ENCODE measurements at places on chromosomes 4 and X.

GRCh38 chr4:57162499-57163019, 52.4 kb upstream of the IGFBP7 start:
- no peaks in the 10 kb centered on the region for H3K36me3 ChIP-seq
- H3K27me3 ChIP-seq: peaks cover 3% of the 10 kb centered on the region
- DNase-seq: no peak
- H3K4me1 ChIP-seq: no peaks in the 10 kb centered on the region
- H3K4me3 ChIP-seq: no peak overlapping the region

DNA sequence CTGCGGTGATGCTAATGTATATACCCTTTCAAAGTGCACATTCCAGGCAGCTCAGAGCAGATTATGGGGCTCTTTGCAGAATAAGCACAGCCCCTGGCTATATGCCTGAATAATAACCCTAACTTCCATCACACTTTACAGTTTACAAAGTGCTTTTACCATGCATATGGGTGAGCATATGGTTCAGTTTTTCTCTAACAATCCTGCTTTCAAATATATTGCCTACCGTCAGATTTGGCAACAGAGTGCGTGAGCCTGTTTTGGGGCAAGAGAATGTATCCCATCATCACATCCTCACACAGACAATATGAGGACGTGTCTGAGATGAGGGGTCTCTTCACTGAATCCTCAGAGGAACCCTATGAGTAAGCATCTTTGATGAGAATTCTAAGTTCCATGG, 162.8 kb upstream of the VCX start:
- H3K36me3 ChIP-seq: no peaks in the 10 kb centered on the region
- no peaks in the 10 kb centered on the region for H3K4me1 ChIP-seq
- H3K4me3 ChIP-seq: no peak overlapping the region
- DNase-seq: no peak
- H3K27me3 ChIP-seq: no peaks in the 10 kb centered on the region

GRCh38 chr4:105859233-105859632, 36.0 kb upstream of the NPNT start:
- H3K27me3 ChIP-seq: no peaks in the 10 kb centered on the region
- H3K4me3 ChIP-seq: no peak overlapping the region
- no peak for DNase-seq
- no peak overlapping the region for H3K27ac ChIP-seq
- no peaks in the 10 kb centered on the region for H3K36me3 ChIP-seq
- no peaks in the 10 kb centered on the region for H3K4me1 ChIP-seq

DNA sequence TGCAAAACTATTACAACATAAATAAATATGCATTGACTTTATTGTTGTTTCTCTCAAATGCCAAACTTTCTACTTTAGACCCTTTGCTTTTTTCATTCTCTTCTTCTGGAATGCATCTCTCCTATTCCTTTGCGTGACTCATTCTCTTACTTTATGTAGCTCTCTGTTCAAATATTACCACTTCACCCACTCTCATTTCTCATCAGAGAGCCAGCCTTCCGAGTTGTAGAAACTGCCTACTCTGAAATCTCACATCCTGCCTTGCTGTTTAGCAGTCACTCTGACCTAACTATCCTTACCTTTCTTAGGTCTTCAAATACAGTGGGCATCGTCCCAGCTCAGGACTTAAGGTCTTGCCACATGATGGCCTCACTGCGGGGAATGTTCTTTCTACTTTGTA, 143.5 kb downstream of the GALNTL6 start:
- H3K27me3 ChIP-seq: no peaks in the 10 kb centered on the region
- DNase-seq: no peak
- H3K27ac ChIP-seq: no peak overlapping the region
- H3K36me3 ChIP-seq: no peaks in the 10 kb centered on the region
- H3K4me1 ChIP-seq: no peaks in the 10 kb centered on the region

DNA sequence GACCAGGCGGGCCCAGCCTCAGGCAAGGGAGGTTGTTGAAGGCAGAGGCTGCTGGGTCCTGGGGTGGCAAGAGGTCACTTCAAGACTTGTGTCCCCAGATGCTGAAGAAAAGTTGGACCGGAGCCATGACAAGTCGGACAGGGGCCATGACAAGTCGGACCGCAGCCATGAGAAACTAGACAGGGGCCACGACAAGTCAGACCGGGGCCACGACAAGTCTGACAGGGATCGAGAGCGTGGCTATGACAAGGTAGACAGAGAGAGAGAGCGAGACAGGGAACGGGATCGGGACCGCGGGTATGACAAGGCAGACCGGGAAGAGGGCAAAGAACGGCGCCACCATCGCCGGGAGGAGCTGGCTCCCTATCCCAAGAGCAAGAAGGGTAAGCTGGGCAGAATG, 4.4 kb downstream of the PQBP1 start:
- H3K4me1 ChIP-seq: peaks cover 18% of the 10 kb centered on the region
- no peaks in the 10 kb centered on the region for H3K27me3 ChIP-seq
- H3K4me3 ChIP-seq: no peak overlapping the region
- no peak for DNase-seq
- H3K27ac ChIP-seq: no peak overlapping the region

GRCh38 chrX:103404231-103405008, 28.1 kb downstream of the BEX3 start:
- H3K27me3 ChIP-seq: no peaks in the 10 kb centered on the region
- H3K4me3 ChIP-seq: no peak overlapping the region
- no peak overlapping the region for H3K27ac ChIP-seq
- no peaks in the 10 kb centered on the region for H3K36me3 ChIP-seq
- no peak for DNase-seq

- DNase-seq: peak; percentile 67
- no peaks in the 10 kb centered on the region for H3K36me3 ChIP-seq
- H3K27ac ChIP-seq: no peak overlapping the region
- peaks cover 14% of the 10 kb centered on the region for H3K4me1 ChIP-seq
- H3K27me3 ChIP-seq: no peaks in the 10 kb centered on the region
These were observed 519.5 kb downstream of the BCOR start for GRCh38 chrX:39577985-39578869.

DNA sequence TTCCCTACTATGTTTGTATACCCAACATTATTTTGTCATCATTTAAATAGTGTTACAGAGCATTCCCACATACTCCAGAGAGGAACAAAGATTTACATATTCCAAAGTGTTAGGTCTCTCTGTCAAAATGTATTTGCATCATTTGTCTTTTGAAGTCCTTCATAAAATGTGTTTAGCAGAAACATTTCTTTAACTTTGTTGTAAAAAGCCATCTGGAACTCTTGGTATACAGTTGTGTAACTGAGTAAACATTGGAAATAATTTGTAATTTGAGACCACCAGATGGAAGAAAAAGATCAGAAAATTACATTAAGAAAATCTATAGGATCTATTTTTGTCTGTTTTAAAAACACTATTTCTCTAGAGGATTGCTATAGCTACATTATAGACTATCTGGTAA, 56.6 kb upstream of the ALB start:
- H3K27me3 ChIP-seq: no peaks in the 10 kb centered on the region
- no peak for DNase-seq
- no peaks in the 10 kb centered on the region for H3K4me1 ChIP-seq
- no peaks in the 10 kb centered on the region for H3K36me3 ChIP-seq
- no peak overlapping the region for H3K4me3 ChIP-seq

DNA sequence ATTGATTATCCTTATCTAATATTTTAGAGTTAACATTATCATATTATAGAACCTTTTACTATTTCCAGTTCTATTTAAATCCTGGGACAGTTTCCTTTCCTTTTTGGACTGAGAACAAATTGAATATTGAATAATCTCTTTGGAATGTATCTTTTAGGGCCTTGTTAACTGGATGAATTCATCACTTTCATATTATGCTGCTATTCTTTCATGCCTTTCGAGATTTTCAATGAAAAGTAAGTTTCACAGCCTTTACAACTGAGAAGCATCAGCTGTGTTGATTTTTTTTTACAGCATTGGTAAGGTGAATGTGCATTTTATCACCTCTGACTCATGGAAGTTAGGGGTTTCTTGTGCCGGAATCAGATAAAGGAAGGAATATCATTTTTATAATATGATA, 39.6 kb downstream of the PDLIM5 start:
- no peaks in the 10 kb centered on the region for H3K4me1 ChIP-seq
- H3K36me3 ChIP-seq: no peaks in the 10 kb centered on the region
- no peak overlapping the region for H3K27ac ChIP-seq
- DNase-seq: no peak

DNA sequence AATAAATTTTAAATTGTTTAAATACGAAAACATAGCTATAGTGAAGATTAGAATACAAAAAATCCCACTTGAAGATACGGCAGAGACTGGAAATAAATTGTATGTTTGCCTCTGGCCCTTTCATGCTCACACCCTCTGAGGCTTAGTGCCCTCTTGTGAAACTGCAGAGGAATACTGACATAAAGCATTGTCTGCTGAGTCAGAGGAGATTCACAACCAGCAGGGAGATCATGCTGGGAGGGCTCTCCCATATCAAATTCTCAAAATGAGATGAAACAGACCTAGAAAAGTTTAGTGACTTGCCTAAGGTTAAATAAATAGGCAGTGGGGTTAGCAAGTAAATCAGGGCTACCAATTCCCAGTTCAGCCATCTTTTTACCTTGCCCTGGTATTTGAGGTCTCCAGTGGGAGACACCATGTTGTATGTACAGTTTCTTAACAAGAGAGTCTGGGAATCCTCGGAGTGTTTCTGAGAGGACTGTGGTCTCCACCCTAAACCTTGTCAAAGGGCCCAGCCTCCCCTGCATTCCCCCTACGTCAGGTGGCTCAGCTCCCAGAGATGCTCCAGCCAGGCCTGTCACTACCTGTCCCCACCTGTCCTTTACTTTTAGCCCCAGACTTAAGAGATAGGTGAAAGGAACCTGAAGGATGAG, 581.4 kb upstream of the DIPK2B start:
- H3K4me3 ChIP-seq: no peak overlapping the region
- H3K36me3 ChIP-seq: no peaks in the 10 kb centered on the region
- DNase-seq: no peak
- H3K27me3 ChIP-seq: no peaks in the 10 kb centered on the region

- no peaks in the 10 kb centered on the region for H3K36me3 ChIP-seq
- no peak overlapping the region for H3K4me3 ChIP-seq
- DNase-seq: no peak
- H3K27ac ChIP-seq: no peak overlapping the region
These were observed 172.7 kb upstream of the ARHGAP24 start for GRCh38 chr4:85302193-85302736.

DNA sequence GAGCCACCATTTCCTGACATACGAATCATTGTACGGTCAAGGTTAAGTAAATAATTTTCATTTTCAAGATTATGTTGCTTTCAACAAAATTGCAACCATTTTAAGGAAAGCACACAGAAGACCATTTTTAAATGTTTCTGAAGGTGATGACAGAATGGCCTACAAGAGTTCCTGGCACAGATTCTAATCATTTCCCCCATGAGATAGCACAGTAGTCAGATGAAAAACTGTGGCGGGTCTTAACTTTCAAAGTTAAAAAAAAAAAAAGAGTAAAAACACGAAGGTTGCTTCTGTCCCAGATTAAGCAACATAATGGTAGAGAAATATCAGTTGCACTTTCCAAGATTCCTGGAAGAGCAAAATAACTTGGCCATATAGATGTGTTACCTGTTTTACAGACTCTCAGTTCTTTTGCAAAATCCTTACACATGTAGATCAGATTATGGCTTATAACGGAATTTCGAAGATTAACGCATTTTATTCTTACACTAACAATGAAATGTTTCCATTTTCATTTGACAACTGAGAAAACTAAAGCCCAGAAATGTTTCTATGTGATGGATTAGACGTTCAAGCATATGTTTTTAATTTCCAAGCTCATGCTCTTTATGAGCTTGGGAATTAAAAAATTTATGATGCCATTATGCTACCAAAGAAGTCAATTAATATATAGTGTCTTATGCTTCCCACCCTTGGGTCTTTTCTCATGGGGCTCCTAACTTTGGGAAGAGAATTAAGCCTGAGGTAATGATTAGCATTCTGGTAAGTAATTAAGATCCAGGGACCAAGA, 335.1 kb upstream of the CLNK start:
- no peaks in the 10 kb centered on the region for H3K27me3 ChIP-seq
- no peaks in the 10 kb centered on the region for H3K4me1 ChIP-seq
- H3K4me3 ChIP-seq: no peak overlapping the region
- no peak for DNase-seq

- H3K4me1 ChIP-seq: no peaks in the 10 kb centered on the region
- no peaks in the 10 kb centered on the region for H3K27me3 ChIP-seq
- H3K36me3 ChIP-seq: no peaks in the 10 kb centered on the region
These were observed 10.5 kb upstream of the TIGD2 start for GRCh38 chr4:89100853-89101252.

- H3K27me3 ChIP-seq: no peaks in the 10 kb centered on the region
- H3K4me3 ChIP-seq: peak within 1 kb of the TSS; percentile 66
- peaks cover 7% of the 10 kb centered on the region for H3K36me3 ChIP-seq
- H3K4me1 ChIP-seq: peaks cover 26% of the 10 kb centered on the region
- H3K27ac ChIP-seq: peak within 1 kb of the TSS; percentile 86
These were observed at the start of gene GUCY1A1 for GRCh38 chr4:155666344-155667221. Gene GUCY1A1, plus strand, starts transcription at chr4:155666848. Its CDS starts 30,020 bp downstream, at chr4:155696868.

GRCh38 chrX:39253551-39253950, 452.3 kb downstream of the MID1IP1 start:
- DNase-seq: no peak
- H3K4me3 ChIP-seq: no peak overlapping the region
- H3K27me3 ChIP-seq: no peaks in the 10 kb centered on the region
- no peak overlapping the region for H3K27ac ChIP-seq
- H3K36me3 ChIP-seq: no peaks in the 10 kb centered on the region
- H3K4me1 ChIP-seq: no peaks in the 10 kb centered on the region

GRCh38 chrX:128436397-128437103, 384.3 kb upstream of the ACTRT1 start:
- H3K36me3 ChIP-seq: no peaks in the 10 kb centered on the region
- no peaks in the 10 kb centered on the region for H3K27me3 ChIP-seq
- H3K4me3 ChIP-seq: no peak overlapping the region
- no peaks in the 10 kb centered on the region for H3K4me1 ChIP-seq
- H3K27ac ChIP-seq: no peak overlapping the region

GRCh38 chr4:100539706-100540105, 21.9 kb upstream of the EMCN start:
- H3K36me3 ChIP-seq: no peaks in the 10 kb centered on the region
- peaks cover 31% of the 10 kb centered on the region for H3K4me1 ChIP-seq
- peak overlapping the region; percentile 56 for H3K27ac ChIP-seq
- peak; percentile 47 for DNase-seq

- H3K27ac ChIP-seq: no peak overlapping the region
- peaks cover 4% of the 10 kb centered on the region for H3K4me1 ChIP-seq
- DNase-seq: no peak
These were observed 294.4 kb downstream of the INPP4B start for GRCh38 chr4:142551517-142552305.

- no peak overlapping the region for H3K4me3 ChIP-seq
- H3K36me3 ChIP-seq: no peaks in the 10 kb centered on the region
- H3K4me1 ChIP-seq: no peaks in the 10 kb centered on the region
- DNase-seq: peak; percentile 14
- no peaks in the 10 kb centered on the region for H3K27me3 ChIP-seq
These were observed 8.1 kb upstream of the GPR119 start for GRCh38 chrX:130393451-130394074.

- peak; percentile 56 for DNase-seq
- no peaks in the 10 kb centered on the region for H3K36me3 ChIP-seq
- H3K4me3 ChIP-seq: no peak overlapping the region
- H3K27me3 ChIP-seq: no peaks in the 10 kb centered on the region
- no peak overlapping the region for H3K27ac ChIP-seq
These were observed 220.3 kb upstream of the CXCL13 start for GRCh38 chr4:77385124-77385969.

- peak overlapping the region; percentile 98 for H3K27ac ChIP-seq
- H3K4me3 ChIP-seq: peak overlapping the region; percentile 51
- peaks cover 33% of the 10 kb centered on the region for H3K36me3 ChIP-seq
- peaks cover 63% of the 10 kb centered on the region for H3K4me1 ChIP-seq
- DNase-seq: no peak
These were observed 2.1 kb downstream of the OGT start for GRCh38 chrX:71534773-71535544.

GRCh38 chr4:8731364-8731763, 138.8 kb downstream of the CPZ start:
- H3K27ac ChIP-seq: no peak overlapping the region
- no peaks in the 10 kb centered on the region for H3K4me1 ChIP-seq
- H3K4me3 ChIP-seq: no peak overlapping the region
